ENCODE measurements at places on chromosomes 4 and X.
A peak's percentile ranks its signal among the peaks of the same experiment; 100 is the strongest.

- DNase-seq: no peak
These were observed 7.8 kb downstream of the SERTM2 start for GRCh38 chrX:111519215-111519614.

GRCh38 chr4:85402371-85402770, 72.6 kb upstream of the ARHGAP24 start:
- DNase-seq: no peak

- DNase-seq: no peak
These were observed 30.0 kb upstream of the APELA start for GRCh38 chr4:164847016-164847415.

DNA sequence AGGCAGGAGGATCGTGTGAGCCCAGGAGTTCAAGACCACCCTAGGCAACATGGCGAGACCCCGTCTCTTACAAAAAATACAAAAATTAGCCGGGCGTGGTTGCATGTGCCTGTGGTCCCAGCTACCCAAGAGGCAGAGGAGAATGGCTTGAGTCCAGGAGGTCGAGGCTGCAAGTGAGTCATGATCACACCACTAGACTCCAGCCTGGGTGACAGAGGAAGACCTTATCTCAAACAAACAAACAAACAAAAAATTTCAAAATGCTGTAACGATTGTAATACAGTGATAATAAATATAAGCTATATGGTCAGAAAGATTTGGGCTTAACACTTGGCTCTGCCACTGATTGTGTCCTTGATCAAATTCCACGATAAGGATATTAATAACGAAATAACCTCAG, 24.2 kb downstream of the SLC25A4 start:
- DNase-seq: no peak

DNA sequence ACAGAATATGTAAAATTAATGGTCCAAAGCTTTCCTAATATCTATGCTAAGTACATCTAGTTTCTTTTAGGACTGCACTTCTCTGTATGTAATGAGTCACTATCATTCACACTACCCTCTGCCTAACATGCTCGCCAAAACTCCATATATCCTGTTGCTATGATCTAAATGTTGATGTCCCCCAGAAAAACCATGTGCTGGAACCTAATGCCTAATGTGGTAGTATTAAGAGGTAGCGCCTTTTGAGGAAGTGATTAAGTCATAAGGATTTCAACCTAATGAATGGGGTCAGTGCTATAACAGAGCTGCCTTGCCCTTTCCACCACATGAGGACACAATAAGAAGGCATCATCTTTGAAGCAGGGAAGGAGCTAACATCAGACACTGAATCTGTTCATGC, 34.9 kb upstream of the NFKB1 start:
- DNase-seq: no peak

- DNase-seq: no peak
These were observed 98.7 kb downstream of the TMEM131L start for GRCh38 chr4:153564630-153565525.

DNA sequence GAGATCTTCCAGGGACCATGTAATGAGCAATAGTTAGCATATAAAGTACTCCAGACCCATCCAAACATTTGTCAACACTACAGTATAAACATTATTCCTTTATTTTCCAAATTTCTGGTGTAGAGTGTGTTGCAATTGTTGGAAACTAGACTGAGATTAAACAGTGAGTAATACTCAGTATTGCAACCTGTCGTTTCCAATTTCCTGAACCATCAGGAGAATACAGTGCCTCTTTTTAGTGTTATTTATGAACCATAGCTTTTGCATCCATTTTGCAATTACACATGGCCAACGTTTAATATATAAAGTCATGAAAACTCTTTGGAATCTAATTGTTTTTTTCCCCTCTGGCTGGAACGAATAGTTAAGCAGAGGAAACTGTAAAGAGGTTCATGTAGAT, 58.3 kb upstream of the DHRSX start:
- DNase-seq: no peak

DNA sequence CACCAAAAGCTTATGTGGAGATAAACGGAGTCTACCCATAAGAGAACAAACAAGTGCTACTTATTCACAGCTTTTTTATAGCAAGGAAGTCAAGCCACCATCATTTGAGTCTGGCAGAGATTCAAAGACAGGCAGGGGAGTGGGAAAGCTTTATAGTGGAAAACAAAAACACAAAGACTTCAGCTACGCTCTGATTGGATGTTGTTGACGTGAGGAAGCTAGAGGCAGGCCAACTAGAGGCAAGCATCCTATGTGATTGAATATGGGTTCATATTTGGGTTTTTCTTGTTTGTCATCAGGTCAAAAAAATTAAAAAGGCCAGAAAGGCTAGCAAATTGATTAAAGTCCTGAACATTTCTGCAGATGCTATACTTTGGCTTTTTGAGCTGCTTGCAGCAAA, 719 bp upstream of the TCEAL4 start:
- DNase-seq: peak; percentile 79

GRCh38 chr4:101753721-101754120, 36.8 kb upstream of the BANK1 start:
- DNase-seq: no peak

- DNase-seq: no peak
These were observed 159.2 kb downstream of the SPRY1 start for GRCh38 chr4:123555807-123556273.

- no peak for DNase-seq
These were observed 9.3 kb downstream of the ZXDA start for GRCh38 chrX:57900975-57901374.

- peak; percentile 63 for DNase-seq
These were observed 4.6 kb upstream of the MAD2L1 start for GRCh38 chr4:120071192-120071795.

DNA sequence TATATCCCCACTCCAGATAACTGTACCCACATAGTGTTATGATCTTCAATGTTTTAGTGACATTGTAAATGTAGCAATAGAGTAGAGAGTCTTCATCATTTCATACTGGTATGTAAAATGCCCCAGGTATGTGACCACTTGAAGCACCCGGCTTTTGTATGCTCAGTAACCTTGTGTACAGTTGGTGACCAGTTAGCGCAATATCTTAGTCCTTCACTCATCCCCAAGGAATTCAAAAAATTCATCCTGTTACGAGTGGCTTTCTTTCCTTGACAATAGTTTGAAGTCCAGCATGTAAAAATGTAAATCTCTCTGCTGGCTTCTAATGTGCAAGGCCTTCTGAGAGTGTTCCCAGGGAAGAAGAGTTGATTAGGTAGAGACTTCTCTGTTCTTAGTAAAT, 145.6 kb downstream of the ARX start:
- no peak for DNase-seq

DNA sequence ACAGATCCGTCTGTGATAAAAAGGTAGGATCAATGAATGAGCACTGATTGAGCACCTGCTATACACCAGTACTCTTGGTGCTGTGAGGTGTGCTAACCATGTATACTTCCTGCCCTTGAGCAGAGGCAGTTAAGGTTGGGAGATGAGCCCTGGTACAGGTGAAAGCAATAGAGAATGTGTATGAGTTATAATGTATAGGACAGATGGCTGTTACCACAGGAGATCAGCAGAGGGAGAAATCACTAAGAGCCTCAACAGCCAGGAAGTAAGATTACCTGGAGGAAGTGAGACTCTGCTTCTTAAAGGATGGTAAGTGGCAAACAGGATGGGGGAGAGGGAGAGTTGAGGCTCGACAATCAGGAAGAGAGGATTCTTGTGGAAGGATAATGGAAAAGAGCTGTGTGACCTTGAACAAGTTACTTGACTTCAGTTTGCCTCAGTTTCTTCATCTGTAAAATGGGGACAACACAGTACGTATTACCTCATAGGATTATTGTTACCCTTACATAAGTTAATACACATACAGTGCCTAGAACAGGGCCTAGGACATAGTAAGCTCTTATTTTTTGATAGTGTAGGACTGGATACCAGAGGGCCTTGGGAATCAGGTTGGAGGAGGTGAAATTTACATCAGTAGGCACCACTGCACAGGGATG, 9.1 kb downstream of the CXCR3 start:
- DNase-seq: no peak

DNA sequence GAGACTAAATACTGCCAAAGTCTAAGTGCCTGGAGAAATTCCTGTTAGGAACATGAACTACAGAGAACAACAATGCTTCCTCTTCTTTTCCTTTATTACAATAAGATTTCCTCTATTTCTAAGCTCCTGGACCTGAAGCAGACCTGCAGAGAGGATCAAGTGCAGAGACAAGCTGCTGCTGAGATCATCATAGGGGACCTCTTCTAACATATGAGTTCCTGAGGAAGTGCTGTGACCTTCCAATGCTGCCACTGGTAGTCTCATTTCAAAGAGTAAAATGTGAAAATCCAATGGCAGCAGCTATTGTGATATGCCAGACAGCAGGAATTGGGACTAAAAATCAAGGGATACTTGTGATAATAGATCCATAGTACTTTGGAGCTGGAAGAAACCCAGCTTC, 28.0 kb downstream of the CCNG2 start:
- no peak for DNase-seq
